ENCODE measurements at places on chromosomes 3 and 15. TPM values are rescaled to one million over a fixed set of nuclear protein-coding genes. Genes with fewer than 3 reads are reported as not detected.

- DNase-seq, result no peak
These were observed 93.0 kb upstream of the IGSF10 start for GRCh38 chr3:151553888-151554287.

DNA sequence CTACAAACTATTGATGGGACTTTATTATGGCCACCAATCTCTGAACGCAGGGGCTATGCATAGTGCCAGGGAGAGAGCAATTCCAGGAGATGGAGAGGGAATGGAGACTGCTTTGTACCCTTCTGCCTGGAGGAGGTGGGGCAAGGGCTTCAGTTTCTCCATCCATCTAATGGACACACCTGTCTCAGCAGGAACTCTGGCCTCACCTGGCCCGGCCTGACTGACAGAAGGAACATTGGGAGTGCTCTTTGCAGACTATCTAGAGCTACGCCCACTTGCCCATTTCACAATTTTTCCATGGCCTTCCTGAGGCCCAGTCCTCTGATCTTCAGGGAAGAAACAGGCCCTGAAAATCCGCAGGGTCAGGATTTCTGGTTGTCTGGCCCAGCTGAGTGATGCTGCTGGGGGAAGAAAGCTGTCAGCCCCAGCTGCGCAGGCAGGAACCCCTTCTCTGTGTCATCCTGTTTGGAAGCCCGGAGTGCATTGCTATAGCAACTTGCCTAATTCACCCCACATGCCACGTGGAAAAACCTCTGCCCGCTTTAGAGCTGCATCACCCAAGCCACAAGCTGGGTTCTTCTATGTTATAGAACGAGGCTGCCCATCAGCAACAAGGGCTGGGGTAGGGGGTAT is 6.4 kb downstream of the ITGA11 start:
- DNase-seq, result peak; percentile 51

DNA sequence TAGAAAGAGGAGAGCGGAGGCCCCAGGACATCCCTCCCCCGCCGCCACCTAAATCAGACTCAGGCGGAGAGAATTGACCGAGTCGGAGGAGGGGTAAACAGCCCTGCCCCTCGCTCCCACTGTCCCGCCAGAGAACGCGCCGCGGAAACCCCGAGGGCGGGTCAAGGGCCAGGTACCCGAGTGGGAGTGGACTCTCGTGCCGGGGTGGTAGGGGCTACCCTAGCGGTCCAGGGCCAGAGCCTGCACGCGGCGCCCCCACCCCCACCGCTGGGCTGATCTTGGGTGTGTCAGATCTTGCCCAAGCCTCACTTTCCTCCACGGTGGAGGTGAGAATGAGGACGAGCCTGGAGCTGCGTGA is 19.0 kb downstream of the SPATA12 start:
- no peak for DNase-seq

- DNase-seq, result no peak
These were observed 28.5 kb downstream of the PLA1A start for GRCh38 chr3:119626196-119626595.

GRCh38 chr3:50650018-50650417 is 24.7 kb upstream of the DOCK3 start:
- DNase-seq, result no peak

DNA sequence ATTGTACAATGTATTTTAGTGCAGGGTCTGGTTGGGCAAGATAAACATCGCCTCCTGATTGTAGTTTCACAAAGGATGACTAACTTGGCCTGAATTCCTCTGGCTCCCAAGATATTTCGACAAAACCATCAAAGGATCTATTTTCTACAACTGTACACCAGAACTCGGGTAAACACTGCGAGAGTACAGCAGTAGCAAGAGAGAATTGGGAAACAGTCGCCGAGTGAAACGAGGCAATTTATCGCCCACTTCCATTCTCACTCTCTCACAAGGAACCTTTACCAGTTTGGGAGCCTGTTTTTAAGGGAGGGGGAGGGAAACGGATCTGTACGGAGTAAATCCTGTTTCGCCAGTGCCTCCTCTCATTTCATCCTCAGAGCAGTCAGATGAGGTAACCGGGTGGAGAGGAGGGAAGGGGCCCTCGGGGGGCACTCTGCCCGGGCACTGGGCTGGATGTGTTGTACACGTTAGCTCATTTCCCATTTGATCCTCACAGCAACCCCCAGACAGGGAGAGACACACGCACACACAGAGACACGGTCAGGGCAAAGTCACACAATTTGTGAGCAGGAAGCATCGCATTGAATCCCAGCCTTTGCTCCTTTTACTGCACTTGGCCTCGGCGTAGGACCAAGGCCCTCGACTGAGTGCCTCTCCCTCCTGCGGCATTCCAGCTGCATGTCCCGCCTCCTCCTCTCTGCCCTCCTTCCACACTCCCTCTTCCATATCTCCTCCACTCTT is 120.1 kb downstream of the LIPC start:
- no peak for DNase-seq

- DNase-seq, result no peak
These were observed 13.9 kb downstream of the NLGN1 start for GRCh38 chr3:173411375-173411973.

DNA sequence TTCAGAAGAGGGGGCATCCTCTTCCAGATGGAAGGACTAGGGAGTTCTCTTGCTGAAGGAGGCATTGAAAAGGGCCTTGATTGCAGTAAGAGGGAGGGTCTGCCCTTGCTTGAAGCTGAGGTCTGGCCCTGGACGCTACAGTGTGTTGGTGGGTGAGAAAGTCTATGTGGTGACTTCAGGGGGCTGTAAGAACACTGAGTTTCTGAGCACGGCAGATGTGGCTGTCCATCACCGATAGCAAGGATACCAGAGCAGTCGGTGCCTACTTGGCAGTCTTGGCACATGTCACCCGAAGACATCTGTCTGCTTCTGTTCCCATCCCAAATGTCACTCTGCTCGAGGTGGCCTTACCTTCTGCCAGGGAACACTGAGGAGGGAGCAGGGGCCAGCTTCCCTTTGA is 631.1 kb upstream of the CFAP20DC start:
- DNase-seq, result no peak

DNA sequence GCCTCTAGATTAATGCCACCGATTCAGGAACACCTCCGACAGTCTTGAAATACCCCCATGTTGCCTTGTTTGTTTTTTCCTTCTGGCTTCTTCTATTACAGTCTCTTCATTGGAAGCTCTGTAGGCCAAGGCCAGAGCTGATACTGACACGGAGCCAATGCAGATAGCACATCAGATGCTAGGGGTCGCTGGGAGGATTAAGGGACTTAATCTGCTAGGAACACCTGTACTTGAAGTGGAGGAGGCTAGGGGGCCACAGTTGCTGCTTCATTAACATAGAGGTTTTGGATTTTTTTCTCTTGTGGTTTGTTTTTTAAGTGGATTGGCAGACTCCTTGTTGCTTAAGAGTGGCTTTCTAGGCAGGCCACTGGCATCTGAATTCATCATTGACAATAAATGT is 49.6 kb downstream of the PARP14 start:
- DNase-seq, result no peak

PRSS50 gene
- not detected for total RNA-seq

CLRN1 gene
- not detected for total RNA-seq

FRMD4B gene
- 30.5 TPM for total RNA-seq

Data from mesenteric fat pad (tissue), 1 donor.